Muscle of leg (tissue), 16 donors: ENCODE measurements at places on chromosomes 11 and 22. TPM values are rescaled to one million over a fixed set of nuclear protein-coding genes. Genes with fewer than 3 reads are reported as not detected.

- peaks cover 15% of the 10 kb centered on the region for H3K36me3 ChIP-seq
- H3K27ac ChIP-seq = no peak overlapping the region
- no peak overlapping the region for H3K4me3 ChIP-seq
- no peaks in the 10 kb centered on the region for H3K27me3 ChIP-seq
- H3K4me1 ChIP-seq = no peaks in the 10 kb centered on the region
- DNase-seq = no peak
These were observed 9.5 kb downstream of the C11orf54 start for GRCh38 chr11:93751001-93751400.

- H3K4me1 ChIP-seq = no peaks in the 10 kb centered on the region
- H3K36me3 ChIP-seq = no peaks in the 10 kb centered on the region
- H3K27me3 ChIP-seq = no peaks in the 10 kb centered on the region
- no peak for DNase-seq
- no peak overlapping the region for H3K4me3 ChIP-seq
These were observed 28.9 kb downstream of the CARD18 start for GRCh38 chr11:105110688-105111030.

GRCh38 chr11:57406337-57406904 lies 16.0 kb upstream of the PRG2 start:
- H3K36me3 ChIP-seq = peaks cover 47% of the 10 kb centered on the region
- H3K27ac ChIP-seq = peak overlapping the region; percentile 32
- no peak overlapping the region for H3K4me3 ChIP-seq
- H3K27me3 ChIP-seq = no peaks in the 10 kb centered on the region
- peaks cover 12% of the 10 kb centered on the region for H3K4me1 ChIP-seq

DNA sequence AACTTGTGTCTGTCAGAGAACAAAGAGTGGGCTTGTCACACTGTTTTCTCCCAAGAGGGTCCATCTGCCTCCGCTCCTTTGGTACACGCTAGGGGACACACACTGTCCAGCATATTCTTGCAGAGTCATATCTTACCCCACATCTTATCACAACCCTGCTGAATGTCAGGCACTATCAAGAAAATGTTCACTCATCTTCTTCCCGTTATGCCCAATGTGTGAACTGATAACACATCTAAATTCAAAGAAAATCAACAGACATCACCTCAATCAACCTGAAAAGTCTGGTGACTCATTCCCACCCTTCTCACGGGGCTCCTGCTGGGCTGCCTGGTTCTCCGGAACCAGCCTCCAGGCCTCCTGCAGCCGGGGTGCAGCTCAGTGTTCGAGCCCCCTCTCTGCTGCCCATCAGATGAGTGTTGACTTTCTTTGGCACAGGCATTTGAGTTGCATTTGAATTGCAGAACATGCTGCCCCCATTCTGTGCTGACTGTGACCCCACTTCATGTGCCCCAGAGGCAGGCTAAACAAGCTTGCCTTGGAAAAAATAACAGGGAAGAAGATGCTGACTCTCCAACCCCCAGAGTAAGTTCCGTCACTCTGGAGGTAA lies 19.4 kb downstream of the GRAP2 start:
- no peaks in the 10 kb centered on the region for H3K36me3 ChIP-seq
- peaks cover 9% of the 10 kb centered on the region for H3K27me3 ChIP-seq
- H3K4me1 ChIP-seq = no peaks in the 10 kb centered on the region
- H3K27ac ChIP-seq = no peak overlapping the region

DNA sequence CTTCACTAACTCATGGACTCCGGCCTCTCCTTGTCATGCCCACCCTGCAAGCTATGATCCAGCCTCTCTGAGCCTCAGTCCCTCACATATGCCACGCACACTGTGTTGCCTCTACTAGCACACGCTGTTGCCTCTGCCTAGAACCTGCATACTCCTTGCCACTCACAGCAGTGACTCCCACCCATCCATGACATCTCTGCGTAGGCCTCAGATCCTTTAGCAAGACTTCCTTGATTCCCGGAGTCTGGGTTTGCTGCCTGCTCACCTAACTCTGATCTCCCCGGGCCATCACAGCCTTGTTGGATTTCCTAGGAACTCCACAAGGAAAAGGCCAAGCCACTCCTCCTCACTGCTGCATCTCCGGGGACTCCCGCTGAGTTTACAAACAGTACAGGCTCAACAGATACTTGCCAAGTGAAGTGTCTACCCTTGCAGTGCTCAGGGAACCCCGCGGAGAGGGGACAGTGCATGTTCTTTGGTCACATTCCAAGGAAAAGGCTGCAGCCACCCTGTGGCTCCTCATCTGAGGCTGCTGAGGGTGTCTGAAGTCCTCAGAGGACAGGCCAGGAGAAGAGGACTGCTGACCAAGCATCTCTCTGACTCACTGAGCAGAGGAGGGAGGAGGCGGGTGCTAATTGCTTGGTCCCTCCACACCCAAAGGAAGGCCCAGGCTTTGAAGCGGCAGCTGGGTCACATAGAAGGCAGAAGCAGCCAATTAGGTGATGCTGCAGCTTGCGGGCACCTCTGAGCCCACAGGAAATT lies 42.4 kb upstream of the NAV2 start:
- no peak overlapping the region for H3K27ac ChIP-seq
- no peak overlapping the region for H3K4me3 ChIP-seq
- H3K36me3 ChIP-seq = no peaks in the 10 kb centered on the region
- no peak for DNase-seq
- peaks cover 5% of the 10 kb centered on the region for H3K27me3 ChIP-seq
- H3K4me1 ChIP-seq = peaks cover 11% of the 10 kb centered on the region

DNA sequence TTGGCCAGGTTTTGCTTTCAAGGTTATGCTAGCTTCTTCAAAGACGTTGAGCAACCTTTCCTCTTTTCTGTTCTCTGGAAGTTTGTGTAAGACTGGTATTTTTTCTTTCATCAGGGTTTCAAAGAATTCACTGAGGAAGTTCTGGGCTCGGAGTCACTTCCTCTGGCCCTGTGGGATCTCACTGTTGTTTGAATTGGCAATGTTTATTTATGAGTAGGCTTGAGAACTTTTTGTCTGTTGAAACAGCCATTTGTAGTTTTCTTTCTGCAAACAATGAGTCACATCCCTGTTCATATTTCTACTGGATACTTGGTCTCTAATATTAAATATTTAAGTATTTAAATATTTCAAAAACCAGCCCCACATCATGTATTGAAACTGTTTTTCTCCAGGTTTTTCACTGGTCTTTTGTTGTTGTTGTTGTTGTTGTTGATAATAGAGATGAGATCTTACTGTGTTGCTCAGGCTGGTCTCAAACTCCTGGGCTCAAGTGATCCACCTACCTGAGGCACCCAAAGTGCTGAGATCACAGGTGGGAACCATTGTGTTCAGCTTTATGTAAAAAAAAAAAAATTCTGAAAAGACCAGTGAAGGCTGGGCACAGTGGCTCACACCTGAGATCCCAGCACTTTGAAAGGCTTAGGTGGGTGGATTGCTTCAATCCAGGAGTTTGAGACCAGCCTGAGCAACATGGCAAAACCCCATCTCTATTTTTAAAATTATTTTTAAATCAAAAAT lies 26.9 kb downstream of the SUSD2 start:
- peak overlapping the region; percentile 52 for H3K27ac ChIP-seq
- no peaks in the 10 kb centered on the region for H3K27me3 ChIP-seq
- no peak overlapping the region for H3K4me3 ChIP-seq
- peak; percentile 79 for DNase-seq
- peaks cover 5% of the 10 kb centered on the region for H3K4me1 ChIP-seq
- H3K36me3 ChIP-seq = no peaks in the 10 kb centered on the region

- H3K4me1 ChIP-seq = no peaks in the 10 kb centered on the region
- H3K27ac ChIP-seq = no peak overlapping the region
- no peaks in the 10 kb centered on the region for H3K27me3 ChIP-seq
- no peak for DNase-seq
These were observed 56.1 kb downstream of the SYT9 start for GRCh38 chr11:7307836-7308235.

- DNase-seq = no peak
- no peak overlapping the region for H3K4me3 ChIP-seq
- H3K27me3 ChIP-seq = peaks cover 2% of the 10 kb centered on the region
These were observed 27.2 kb downstream of the PPFIBP2 start for GRCh38 chr11:7540830-7541555.

GRCh38 chr11:76152086-76152681 lies 54.1 kb downstream of the WNT11 start:
- peaks cover 5% of the 10 kb centered on the region for H3K27me3 ChIP-seq
- no peak overlapping the region for H3K27ac ChIP-seq
- no peaks in the 10 kb centered on the region for H3K36me3 ChIP-seq
- peak overlapping the region; percentile 43 for H3K4me3 ChIP-seq
- peaks cover 25% of the 10 kb centered on the region for H3K4me1 ChIP-seq

- no peak overlapping the region for H3K27ac ChIP-seq
- H3K4me1 ChIP-seq = peaks cover 2% of the 10 kb centered on the region
- no peak for DNase-seq
- no peak overlapping the region for H3K4me3 ChIP-seq
- H3K36me3 ChIP-seq = no peaks in the 10 kb centered on the region
These were observed 89.2 kb upstream of the NCAM1 start for GRCh38 chr11:112871909-112872500.

- DNase-seq = no peak
- peaks cover 33% of the 10 kb centered on the region for H3K4me1 ChIP-seq
- peaks cover 60% of the 10 kb centered on the region for H3K36me3 ChIP-seq
- H3K4me3 ChIP-seq = no peak overlapping the region
- H3K27me3 ChIP-seq = no peaks in the 10 kb centered on the region
- H3K27ac ChIP-seq = peak overlapping the region; percentile 73
These were observed 19.7 kb upstream of the MYRF start for GRCh38 chr11:61732705-61733104.

GRCh38 chr11:130122141-130122575 lies 37.4 kb upstream of the ST14 start:
- no peaks in the 10 kb centered on the region for H3K27me3 ChIP-seq
- no peak overlapping the region for H3K4me3 ChIP-seq
- H3K27ac ChIP-seq = peak overlapping the region; percentile 45
- peak; percentile 37 for DNase-seq

DNA sequence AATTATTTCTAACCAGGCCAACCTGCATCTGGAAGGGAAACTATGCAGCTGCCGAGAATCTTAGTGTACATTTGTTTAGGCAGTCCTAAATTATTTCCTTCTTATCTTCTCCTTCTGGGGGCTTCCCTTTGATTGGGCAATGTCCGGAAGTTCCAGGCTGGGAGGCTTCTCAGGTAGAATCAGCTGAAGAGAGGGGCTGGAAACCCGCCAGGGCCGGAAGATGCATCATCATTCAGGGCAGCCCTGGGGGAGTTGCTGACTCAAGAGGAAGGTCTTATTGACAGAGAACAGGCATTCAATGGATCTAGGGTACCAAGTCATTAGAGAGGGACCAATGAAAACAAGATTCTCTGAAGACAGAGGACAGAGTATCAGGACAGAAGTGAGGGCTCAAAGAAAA lies 150.7 kb downstream of the BLID start:
- H3K36me3 ChIP-seq = no peaks in the 10 kb centered on the region
- DNase-seq = no peak
- no peak overlapping the region for H3K27ac ChIP-seq
- no peak overlapping the region for H3K4me3 ChIP-seq
- peaks cover 3% of the 10 kb centered on the region for H3K4me1 ChIP-seq

DNA sequence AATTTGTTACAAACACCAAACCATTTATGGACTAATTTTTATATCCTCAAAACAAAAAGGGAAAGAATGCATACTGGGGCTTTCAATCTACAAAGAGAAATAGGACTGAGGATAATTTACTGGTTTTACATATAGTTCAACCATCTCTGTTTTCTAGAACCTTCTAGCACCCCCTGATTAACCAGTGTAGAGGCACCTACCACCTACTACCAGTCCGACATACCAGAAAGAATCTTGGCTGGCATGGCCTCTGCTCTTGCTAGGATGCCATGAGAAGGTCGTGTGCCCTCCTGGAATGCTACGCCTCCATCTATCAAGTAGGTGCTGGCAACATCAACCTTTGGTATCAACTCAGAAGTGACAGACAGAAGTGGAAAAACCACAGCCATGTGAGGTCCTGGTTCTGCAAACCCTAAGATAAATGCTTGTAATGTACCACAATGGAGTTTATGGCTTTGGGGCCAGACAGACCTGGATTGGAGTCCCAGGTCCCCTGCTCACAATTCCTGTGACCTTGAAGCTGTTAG lies 28.2 kb downstream of the MYH9 start:
- H3K27me3 ChIP-seq = no peaks in the 10 kb centered on the region
- H3K4me3 ChIP-seq = no peak overlapping the region
- peaks cover 56% of the 10 kb centered on the region for H3K4me1 ChIP-seq
- DNase-seq = no peak
- peaks cover 11% of the 10 kb centered on the region for H3K36me3 ChIP-seq
- no peak overlapping the region for H3K27ac ChIP-seq

DNA sequence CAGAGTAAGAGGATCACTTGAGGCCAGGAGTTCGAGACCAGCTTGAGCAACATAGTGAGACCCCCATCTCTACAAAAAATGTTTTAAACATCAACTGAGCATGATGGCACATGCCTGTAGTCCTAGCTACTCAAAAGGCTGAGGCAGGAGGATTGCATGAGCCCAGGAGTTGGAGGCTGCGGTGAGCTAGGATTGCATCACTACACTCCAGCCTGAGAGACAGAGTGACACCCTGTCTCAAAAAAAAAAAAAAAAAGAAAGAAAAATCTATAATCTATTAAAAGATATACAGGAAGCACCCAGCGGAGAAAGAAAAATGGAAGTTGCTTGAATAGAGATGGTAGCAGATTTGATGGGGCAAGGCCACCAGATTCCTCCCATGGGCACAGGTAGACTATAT lies 61.8 kb downstream of the FAM83F start:
- H3K36me3 ChIP-seq = no peaks in the 10 kb centered on the region
- H3K27me3 ChIP-seq = no peaks in the 10 kb centered on the region
- no peak overlapping the region for H3K27ac ChIP-seq
- no peak for DNase-seq
- H3K4me3 ChIP-seq = no peak overlapping the region

GRCh38 chr22:24424001-24424900 lies 3.1 kb upstream of the ADORA2A start:
- peaks cover 53% of the 10 kb centered on the region for H3K4me1 ChIP-seq
- H3K27me3 ChIP-seq = peaks cover 33% of the 10 kb centered on the region
- H3K36me3 ChIP-seq = no peaks in the 10 kb centered on the region
- peak overlapping the region; percentile 50 for H3K4me3 ChIP-seq

GRCh38 chr11:121894581-121894980 lies 221.4 kb downstream of the BLID start:
- H3K4me3 ChIP-seq = no peak overlapping the region
- no peak for DNase-seq
- no peak overlapping the region for H3K27ac ChIP-seq
- H3K4me1 ChIP-seq = peaks cover 24% of the 10 kb centered on the region

DNA sequence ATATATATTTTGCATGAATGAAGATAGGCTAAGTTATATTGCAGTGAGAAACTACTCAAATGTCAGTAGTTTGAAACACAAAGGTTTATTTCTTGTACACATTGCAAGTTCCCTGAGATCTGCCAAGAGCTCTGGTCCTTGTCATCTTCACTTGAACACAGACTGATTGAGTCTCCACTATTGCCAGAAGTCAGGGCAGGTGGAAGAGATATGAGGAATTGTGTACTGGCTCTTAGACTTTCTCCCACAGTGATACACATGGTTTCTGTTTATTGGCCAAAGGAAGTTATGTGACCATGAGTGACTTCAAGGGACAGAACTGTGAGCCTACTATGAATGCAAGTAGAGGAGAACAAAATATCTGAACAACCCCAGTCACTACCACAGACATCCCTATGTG lies 44.2 kb downstream of the PPFIBP2 start:
- no peaks in the 10 kb centered on the region for H3K27me3 ChIP-seq
- no peaks in the 10 kb centered on the region for H3K36me3 ChIP-seq
- H3K4me3 ChIP-seq = no peak overlapping the region
- H3K27ac ChIP-seq = no peak overlapping the region
- H3K4me1 ChIP-seq = no peaks in the 10 kb centered on the region
- no peak for DNase-seq

The CASP12 gene
- total RNA-seq = 0.22 TPM

The APOL4 gene
- total RNA-seq = 19.4 TPM

The ALX4 gene
- total RNA-seq = 3.7 TPM

The DRICH1 gene
- total RNA-seq = 0.71 TPM

The ZNF215 gene
- 0.89 TPM for total RNA-seq

The FAM181B gene
- 0.27 TPM for total RNA-seq

The MAPK8IP1 gene
- 29.3 TPM for total RNA-seq

The TCN1 gene
- total RNA-seq = not detected

The TUB gene
- 16.7 TPM for total RNA-seq
